ENCODE measurements at places on chromosomes 13 and 19.

DNA sequence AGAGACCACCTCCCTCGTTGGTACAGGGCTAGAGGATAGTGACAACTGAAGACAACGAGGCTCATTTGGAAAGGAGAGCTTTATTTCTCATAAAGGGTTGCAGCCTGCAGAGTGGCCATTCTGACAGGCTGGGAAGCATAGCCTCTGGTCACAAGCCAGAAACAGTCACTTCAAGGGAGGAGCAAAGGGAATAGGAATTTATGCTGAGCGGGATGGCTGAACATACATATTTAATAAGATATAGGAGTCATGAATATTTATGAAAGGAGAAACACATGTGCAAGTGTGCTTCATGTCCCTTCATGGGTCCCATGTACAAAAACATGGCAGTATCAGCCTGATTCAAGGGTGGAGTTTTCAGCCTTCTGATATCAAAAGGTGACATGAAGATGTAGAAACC lies 27.1 kb upstream of the URI1 start:
- no peak for DNase-seq

DNA sequence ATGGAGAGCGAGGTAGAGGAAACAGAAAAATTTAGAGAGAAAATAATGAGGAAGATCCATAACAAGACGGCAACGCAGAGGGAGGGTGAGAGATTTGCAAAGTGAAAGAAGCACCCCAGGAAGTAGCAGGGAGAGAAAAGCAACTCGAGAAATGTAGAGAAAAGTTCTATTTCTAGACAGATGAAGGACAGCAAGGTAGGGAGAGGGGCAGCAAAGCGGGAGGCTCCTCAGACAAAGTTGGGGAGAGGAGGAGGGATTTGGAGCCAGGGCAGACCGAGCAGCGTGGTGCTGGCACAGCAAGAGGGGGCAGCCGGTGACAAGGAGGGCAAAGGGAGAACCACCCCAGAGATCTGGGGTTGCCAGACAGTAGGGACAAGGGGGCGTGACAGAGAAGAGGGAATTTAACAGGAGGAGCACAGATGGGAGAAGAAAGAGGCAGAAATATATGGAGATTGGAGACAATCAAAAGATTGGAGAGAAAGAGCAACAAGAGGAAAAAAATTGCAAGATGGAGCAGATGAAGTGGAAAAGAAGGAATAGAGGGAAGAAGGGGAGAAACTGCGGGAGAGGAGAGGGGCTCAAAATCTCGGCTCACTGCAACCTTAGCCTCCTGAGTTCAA lies 989 bp downstream of the ZNF766 start:
- peak; percentile 36 for DNase-seq

DNA sequence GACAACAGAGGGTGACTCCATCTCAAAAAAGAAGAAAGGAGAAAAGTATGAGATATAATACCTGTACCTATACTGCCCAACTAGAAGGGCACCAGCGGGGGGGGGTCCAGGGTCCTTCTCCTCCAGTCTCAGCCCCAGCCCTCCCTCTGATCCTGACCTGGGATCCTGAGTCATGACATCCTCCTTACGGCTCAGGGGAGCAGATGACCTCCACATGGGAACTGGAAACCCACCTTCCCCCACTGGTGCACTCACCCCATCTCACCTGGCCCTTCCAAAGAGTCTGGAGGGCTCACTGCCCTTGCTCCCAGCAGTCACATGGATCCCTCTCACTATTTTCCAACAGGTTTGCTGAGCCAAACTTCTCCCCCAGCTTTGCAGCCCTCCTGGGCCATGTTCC lies 24.2 kb downstream of the TUBA3C start:
- DNase-seq: no peak

DNA sequence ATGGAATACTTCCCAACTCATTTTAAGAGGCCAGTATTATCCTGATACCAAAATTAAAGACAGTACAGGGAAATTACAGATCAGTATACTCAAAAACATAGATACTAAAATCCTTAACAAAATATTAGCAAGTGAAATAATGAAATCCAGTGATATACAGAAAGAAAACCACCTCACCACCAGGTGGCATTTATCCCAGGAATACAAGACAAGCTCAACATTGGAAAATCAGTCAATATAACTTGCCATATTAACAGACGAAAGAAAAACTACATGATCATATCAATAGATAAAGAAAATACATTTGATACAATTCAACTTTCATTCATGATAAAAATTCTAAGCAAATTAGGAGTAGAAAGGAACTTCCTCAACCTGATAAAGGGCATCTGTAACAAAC lies 6.7 kb upstream of the GNA15 start:
- DNase-seq: no peak

DNA sequence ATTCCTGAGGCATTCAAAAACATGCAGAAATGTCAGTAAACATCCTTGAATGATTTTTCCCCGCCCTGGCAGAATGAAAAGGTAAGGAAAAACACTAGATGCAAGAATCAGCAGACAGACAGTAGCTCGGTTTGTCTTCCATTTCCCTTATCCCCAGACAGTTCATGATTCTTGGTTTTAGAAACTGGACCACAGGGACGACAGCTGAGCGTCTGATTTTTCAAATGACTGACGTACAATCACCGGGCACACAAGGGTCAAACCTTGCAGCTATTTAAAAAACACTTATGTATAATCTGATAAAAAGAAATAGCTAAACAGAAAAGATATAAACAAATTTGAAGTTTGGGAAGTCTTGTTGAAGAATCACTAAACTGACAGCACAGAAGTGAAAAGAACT lies 47.1 kb downstream of the DCLK1 start:
- no peak for DNase-seq

- DNase-seq: no peak
Measured at GRCh38 chr13:93226623-93227279, at the start of gene GPC6. Gene GPC6 (plus strand): TSS chr13:93226807.

GRCh38 chr13:110475550-110476219 lies 85.8 kb downstream of the RAB20 start:
- DNase-seq: no peak

GRCh38 chr13:29782798-29783197 lies 67.6 kb downstream of the UBL3 start:
- no peak for DNase-seq

- no peak for DNase-seq
Measured at GRCh38 chr19:10713317-10713716, 4.6 kb upstream of the DNM2 start.

DNA sequence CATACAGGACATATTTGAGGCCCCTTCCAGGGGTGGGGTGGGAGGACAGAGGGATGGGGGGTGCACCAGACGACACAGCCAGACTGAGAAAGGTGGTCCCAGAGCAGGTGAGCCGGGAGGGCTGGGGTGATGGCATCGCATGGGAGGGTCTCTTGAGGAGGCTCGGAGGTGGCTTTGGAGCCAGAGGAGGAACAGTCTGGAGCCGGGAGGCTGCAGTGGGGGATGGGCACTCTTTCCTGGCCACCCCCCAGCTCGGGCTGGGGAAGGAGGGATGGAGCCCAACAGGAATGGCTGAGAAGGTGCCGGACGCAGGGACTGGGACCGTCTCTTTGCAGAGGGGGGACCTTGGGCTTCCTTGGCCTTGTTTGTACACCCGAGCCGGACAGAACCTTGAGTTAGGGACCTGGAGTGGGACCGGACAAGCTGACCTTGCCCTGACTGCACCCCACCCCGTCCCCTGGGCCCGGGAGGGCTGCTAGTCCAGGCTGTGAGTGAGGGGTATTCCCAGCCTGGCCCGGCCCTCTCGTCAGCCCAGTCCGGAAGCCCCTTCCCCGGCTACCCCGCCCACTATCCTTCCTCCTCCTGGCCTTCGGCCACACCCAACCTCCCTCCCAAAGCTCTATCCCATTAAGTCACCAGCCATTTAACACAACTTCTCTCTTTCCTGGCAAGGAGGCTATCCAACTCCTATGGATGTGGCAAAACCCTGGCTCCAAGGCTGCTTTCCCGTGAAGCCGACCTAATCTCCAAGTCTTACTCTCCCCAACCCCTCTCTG lies 816 bp upstream of the TBXA2R start:
- DNase-seq: no peak

DNA sequence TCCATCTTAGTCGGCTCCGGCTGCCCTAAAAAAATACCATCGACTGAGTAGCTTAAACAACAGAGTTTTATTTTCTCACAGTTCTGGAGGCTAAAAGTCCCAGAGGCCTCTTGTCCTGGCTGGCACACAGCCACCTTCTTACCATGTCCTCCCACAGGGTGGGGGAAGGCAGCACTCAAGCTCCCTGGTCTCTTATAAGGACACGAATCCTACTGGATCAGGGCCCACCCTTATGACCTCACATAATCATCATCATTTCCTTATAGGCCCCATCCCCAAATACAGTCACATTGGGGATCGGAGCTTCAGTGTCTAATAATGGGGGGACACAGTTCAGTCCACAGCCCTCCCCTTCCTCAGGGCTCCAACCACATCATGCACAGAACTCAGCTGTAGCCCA lies 2.6 kb upstream of the TUBA3C start:
- DNase-seq: no peak

- DNase-seq: no peak
Measured at GRCh38 chr13:64992314-64992713, 2237.8 kb downstream of the PCDH9 start.

DNA sequence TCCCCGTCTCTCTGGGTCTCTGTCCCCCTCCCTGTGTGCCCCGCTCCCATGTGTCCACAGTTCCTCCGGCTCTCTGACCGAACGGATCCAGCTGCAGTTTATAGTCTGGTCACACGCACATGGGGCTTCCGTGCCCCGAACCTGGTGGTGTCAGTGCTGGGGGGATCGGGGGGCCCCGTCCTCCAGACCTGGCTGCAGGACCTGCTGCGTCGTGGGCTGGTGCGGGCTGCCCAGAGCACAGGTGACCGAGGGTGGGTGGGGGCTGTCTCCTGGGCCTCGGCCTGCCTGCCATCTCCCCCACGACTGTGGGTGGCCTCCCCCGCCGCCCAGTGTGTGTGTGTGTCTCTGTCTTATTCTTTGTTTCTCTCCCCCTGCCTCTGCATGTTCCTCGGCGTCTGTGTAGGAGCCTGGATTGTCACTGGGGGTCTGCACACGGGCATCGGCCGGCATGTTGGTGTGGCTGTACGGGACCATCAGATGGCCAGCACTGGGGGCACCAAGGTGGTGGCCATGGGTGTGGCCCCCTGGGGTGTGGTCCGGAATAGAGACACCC lies 10.3 kb downstream of the TRPM4 start:
- no peak for DNase-seq

DNA sequence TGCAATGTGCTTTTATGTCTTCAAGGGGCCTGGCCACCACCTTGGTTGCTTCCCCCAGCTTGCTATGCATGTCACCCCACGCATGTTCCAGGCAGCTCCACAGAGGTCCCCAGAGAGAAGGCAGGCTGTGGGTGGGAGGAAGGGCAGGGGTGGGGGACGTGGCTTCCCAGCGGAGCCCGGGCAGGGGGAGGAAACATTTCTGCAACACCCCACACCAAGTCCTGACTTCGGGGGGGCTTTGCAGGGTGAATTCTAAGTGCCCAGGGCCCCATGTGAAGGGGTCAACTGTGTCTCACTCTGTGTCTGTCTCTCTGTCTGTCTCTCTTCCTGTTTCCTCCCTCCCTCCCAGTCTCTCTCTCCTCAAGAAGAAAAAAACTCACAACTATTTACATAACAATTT lies 39.6 kb downstream of the LTBP4 start:
- no peak for DNase-seq

DNA sequence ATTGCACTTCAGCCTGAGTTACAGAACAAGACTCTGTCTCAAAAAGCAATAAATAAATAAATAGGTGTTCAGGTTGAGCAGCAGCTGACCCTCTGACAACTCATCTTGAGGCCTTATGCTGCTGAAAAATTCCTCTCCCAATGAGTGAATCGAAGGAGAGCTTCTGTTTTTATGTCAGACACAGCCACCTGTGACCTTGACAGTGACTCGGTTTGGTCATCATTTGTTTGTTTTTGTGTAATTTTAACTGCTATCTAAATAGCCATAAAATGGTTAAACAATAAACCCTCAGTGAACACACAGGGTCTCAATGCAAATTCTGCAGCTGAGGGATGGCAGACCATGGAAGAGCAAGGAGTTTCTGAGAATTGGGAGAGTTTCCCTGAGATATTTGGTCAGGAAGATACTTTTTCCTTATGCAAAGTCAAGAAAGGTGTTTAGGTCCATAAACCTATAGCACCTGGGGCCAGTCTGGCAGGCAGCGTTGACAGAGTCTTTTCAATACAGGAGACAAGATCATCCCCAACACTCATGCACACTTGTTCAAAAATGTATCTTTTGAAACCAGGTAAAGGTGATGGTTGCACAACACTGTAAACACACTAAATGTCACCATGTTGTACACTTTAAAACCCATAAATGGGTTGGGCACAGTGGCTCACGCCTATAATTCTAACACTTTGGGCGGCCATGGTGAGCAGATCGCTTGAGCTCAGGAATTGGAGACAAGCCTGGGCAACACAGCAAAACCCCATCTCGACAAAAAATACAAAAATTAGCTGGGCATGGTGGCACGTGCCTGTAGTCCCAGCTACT lies 16.6 kb upstream of the SLC25A30 start:
- no peak for DNase-seq

- no peak for DNase-seq
Measured at GRCh38 chr13:22049384-22049783, 378.5 kb downstream of the FGF9 start.

GRCh38 chr19:54248016-54248601 lies 5.5 kb upstream of the LILRA6 start:
- peak; percentile 51 for DNase-seq

GRCh38 chr13:102846261-102847015 lies 606 bp downstream of the ERCC5 start:
- DNase-seq: peak; percentile 67

GRCh38 chr19:14672188-14672872 lies 2.3 kb downstream of the ADGRE3 start:
- DNase-seq: no peak

GRCh38 chr13:106098778-106099177 lies 436.7 kb downstream of the EFNB2 start:
- DNase-seq: no peak

DNA sequence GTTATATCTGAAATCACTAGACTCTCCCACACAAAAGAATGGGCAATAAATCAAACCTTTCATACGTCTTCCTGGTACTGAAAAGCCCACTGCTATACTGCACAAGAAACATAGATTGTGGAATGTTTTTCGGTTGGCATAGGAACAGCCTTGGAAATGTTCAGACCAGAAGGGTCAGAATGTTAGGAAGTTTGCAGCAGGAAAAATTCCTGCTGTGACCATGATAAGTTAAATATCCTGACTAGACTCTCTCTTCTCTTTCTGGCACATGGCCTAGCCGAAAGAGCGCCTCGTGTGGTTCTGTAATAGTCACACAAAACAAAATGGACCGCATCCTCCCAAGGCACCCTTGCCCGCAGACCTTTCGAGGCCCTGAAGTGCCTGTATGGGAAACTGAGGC lies 427.2 kb downstream of the COG6 start:
- no peak for DNase-seq

DNA sequence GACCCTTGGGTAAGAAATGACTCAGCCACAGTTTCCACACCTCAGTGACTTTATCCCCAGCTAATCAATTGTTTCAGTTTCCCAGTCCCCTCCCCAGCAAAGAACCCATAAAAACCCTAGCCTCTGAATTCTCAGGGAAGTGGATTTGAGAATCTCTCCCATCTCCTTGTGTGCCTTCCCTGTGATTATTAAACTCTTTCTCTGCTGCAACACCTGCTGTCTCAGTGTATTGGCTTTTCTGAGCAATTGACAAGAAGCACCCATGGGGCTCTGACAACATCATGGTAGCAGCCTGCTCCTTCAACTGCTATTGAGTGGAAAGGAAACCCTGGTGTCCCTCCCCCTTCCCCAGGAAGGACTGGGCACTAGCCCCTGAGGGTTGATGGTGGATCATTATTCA lies 73.7 kb downstream of the UQCRFS1 start:
- no peak for DNase-seq

- DNase-seq: no peak
Measured at GRCh38 chr13:42895776-42896175, 96.3 kb downstream of the EPSTI1 start.

GRCh38 chr13:35836446-35836845 lies 294.7 kb downstream of the DCLK1 start:
- DNase-seq: no peak
